Activated effector memory CD4-positive, alpha-beta T cell treated with anti-CD3 and anti-CD28 coated beads, Interleukin-2, amount 50 U/mL, for 16 hours (primary cell): ENCODE measurements at places on chromosomes 12 and 14.

DNA sequence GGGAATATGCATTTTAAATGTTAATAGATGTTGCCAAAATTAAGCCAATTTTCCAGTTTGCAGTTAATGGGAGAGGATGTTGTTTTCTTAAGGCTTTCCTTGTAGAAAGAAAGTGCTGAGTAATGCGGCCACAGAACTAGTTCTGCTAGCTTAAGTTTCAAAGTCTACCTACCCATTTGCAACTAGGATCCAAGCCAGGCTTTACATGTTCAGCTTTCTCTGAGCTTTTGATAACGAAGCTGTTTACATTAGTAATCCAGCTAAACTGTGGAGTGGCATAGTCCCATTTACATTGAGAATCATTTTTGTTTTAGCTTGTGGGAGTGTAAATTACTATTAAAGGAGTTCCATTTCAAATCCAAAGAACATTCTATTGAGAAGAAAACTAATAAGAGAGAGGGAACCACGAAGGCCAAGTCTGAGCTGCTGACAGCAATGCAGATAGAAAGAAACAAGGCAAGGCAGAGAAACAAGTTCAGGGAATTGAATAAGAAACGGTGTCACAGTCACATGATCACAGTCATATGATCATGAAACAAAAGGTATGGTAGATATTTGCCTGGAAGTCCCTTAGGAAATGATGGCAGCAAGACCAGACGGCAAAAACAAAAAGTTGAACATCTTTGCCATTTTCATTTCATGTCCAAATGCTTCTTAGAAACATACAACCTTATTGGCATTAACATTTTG lies 274.9 kb downstream of the PAWR start:
- DNase-seq, result no peak

DNA sequence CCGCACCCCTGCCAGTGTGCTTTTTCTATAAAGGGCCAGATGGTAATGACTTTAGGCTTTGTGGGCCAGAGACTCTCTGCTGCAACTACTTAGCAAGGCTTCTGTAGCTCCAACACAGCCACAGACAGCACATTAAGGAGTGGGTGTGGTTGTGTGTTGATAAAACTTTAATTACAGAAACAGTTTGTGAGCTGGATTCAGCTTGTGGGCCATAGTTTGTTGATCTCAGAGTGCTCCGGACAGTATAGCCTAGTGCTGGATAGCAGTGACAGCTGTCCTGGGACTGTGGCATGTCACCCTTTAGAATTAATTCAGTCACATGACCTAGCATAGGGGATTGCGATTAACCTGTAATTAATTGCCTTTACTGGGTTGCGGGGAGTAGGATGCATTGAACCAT lies 109.7 kb downstream of the ZNF664 start:
- no peak for DNase-seq

GRCh38 chr14:105061428-105062047 lies 3.7 kb downstream of the GPR132 start:
- DNase-seq, result peak; percentile 87

GRCh38 chr14:65080960-65081747 lies 21.2 kb downstream of the MAX start:
- DNase-seq, result no peak

- DNase-seq, result no peak
Observed at GRCh38 chr12:67916266-67916970, 72.8 kb upstream of the IFNG-AS1 start.

GRCh38 chr14:96297000-96297399 lies 41.0 kb downstream of the BDKRB1 start:
- DNase-seq, result no peak

GRCh38 chr12:71854594-71854993 lies 15.0 kb downstream of the TBC1D15 start:
- DNase-seq, result no peak

DNA sequence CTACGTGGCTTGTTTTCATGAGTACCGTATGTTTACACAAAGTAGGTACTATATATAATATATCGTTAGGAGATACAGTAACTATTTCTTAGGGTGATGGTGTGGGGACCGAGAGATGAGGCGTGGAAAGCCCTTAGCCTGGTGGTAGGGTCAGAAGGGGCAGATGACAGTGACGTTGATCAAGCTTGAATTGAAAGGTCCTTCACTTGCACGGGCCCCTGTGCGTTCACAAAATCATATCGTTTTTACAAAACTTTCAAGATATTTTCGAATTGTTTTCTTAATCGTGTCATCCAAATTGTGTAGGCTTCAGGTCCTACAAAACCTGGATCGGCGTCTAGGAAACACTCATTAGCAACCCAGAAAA lies 881 bp upstream of the SOS2 start:
- DNase-seq, result no peak

DNA sequence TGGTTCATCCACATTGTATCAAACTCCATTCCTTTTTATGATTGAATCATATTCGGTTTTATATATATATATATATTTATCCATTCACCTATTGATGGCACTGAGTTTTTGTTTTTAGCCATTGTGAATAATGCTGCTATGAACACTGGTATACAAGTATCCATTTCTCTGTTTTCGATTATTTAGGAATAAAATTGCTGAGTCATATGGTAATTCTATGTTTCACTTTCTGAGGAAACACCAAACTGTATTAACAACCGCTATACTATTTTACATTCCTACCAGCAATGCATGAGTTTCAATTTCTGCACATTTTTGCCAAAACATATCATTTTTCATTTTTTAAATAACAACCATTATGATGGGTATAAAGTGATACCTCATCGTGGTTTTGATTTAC lies 104.7 kb downstream of the C12orf42 start:
- DNase-seq, result no peak

DNA sequence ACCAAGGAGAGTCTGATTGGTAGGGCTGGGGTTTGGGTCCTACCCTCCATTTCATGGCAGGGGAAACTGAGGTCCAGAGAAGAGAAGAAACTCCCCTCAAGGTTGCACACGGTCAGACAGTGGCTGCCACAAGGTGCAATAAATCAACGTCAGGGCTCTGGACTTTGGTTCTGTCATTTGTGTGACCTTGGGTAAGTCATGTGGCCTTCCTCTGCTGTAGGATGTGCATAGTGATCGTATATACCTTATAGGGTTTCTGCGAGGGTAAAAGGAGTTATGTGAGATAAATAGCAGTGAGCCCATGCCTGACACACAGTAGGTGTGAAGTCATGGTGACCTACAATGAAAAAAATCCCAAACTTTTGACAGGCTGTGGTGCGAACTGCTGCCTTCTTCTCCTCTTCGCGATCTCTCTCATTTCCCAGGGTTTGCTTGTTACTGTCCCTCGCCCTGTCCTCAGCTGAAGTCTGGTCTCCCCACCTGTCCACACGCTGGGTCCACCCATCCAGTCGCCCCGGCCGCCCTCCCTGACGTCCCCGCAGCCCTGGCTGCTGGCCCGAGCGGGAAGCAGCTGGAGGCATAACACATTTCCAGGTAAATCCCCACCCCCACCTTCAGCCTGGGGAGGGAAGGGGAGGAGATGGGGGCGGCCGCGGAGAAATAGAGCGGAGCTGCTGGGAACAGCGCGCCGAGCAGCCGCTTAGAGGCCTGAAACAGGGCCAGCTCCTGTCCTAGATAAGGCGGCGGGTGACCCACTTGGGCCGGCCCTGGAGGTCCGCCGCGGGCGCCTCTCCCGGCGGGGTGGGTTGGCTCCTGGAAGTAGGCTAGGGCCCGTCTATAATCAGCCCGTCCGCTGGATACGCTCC lies 1.8 kb upstream of the FAM222A start:
- no peak for DNase-seq

DNA sequence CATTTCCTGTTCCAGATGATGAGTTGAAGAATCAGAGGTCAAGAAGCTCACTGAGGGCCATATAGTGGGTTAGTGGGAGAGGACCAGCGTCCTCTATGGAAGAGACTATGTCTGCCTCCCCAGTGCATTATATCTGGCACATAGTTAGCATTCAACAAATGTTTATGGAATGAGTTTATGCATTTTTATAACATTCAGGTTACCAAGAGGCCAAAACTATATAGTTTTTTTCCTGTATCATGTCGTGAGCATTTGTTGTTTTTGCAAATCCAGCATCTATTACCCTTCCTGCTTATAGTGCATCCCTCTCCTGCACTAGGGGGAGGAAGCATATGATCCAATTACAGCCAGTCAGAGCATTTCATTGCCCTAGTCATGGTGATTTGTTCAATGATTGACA lies 60.6 kb downstream of the SUDS3 start:
- DNase-seq, result no peak

- no peak for DNase-seq
Observed at GRCh38 chr12:103854372-103854973, 13.4 kb upstream of the NT5DC3 start.

- DNase-seq, result no peak
Observed at GRCh38 chr14:44316647-44317440, 190.2 kb downstream of the FSCB start.

DNA sequence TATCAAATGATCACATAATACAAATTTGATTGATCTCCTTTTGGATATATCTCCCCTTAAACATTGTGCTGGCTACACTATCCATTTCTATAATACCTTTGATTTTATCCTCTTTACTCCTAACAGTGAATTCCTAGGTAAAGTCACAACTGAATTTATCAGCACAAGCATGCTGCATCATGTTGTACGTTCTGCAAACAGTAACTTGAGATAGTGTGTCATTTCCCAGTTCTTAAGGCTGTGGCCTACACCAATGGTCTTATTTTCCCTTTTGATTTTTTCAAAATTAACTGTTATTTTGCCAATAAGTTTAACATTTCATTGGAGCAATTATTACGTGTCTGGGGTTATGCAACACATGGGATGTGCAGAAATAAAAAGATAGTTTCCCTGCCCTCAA lies 24.8 kb downstream of the PRKCH start:
- DNase-seq, result no peak
